ENCODE measurements at places on chromosomes 5 and 9.

- DNase-seq, result no peak
Observed at GRCh38 chr5:145840458-145841132, 5.5 kb upstream of the PRELID2 start.

- DNase-seq, result no peak
Observed at GRCh38 chr5:77266291-77266690, 55.8 kb downstream of the PDE8B start.

GRCh38 chr5:141923448-141924313 is at the start of gene DELE1:
Gene DELE1, plus strand, starts transcription at chr5:141923871. Its CDS starts 71 bp downstream, at chr5:141923942.
- DNase-seq, result peak; percentile 36

GRCh38 chr5:38892363-38892762 is 46.6 kb downstream of the OSMR start:
- DNase-seq, result no peak

GRCh38 chr9:31677877-31678276 is 706.6 kb upstream of the ACO1 start:
- no peak for DNase-seq

DNA sequence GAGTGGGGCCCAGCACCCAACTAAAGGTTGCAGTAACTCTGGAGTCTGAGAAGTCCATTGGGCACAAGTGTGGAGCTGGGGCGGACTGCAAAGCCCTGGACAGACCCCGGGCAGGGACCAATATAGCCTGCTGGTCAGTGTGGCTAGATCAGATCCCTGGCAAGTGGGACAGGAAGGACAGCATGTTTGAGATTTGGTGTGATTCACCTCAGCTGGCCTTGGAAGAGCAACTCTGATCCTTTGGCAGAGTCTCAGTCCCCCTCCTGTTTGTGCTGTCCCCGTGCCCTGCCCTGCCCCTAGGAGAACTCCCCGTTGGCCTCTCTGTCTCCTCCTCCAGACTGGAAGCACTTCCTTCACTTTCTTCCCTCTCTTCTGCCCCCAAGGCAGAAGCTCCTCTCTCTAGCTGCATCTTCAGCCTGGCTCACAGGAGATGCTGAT is 255.3 kb downstream of the FSTL4 start:
- DNase-seq, result no peak

DNA sequence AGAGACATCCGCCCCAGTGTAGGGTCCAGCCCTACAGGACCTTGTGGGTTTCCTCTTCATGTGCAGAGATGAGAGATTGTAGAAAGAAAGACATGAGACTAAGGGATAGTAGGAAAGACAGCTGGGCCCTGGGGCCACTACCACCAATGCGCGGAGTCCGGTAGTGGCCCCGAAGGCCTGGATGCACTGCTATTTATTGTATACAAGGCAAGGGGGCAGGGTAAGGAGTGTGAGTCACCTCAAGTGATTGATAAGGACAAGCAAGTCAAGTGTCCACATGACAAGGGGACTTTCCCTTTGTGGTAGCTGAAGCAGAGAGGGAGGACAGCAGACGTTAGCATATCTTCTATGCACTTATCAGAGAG is 6.2 kb upstream of the TMEM141 start:
- no peak for DNase-seq

DNA sequence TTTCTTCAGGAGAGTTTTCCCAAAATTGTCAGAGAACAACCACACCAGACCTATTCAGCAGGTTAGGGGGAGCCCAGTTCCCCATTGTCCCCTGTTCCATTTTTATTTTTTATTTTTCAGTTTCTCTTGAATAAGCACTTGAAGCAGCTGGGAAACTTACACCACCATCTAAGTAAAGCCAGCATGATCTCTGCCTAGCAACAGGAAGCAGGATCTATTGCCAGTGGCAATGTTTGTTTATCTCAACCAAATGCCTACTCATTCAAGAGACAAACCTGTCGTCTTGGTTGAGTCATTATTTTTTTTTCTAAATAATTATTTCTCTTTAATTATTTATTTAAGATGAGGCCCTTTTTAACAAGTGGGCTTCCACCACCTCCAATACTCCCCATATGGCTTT is 379.3 kb downstream of the PLK2 start:
- no peak for DNase-seq

- no peak for DNase-seq
Observed at GRCh38 chr9:127520941-127521918, 69.9 kb downstream of the LRSAM1 start.

DNA sequence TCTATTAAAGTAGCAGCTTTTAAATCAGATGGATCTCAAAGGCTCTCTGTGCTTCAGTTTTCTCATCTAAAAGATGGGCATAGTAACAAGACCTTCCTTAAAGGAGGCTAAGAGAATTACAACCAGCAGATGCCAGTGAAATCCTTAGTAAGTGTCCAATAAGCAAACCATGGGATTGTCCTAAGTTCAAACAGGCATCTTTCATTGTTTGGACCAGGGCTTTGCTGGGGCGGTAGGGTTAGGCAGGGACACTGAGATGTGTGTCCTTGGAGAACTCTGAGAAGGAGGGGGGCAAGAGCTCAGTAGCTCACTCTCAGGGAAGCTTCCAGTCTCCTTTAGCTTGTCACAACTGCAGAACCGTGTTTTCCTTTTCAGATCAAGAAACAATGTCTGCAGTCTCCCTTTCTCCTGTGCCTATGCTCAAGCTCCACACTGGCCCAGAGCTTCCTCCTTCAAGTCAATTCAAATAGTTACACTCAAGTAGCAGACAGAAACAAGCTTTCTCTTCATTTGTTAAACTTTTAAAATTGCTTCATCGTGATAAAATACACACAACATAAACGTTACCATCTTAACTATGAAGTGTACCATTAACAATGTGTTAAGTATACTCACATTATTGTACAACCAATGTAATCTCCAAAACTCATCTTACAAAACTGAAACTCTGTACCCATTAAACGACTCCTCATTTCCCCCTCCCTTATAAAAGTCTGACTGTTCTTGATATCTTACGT is 216.2 kb downstream of the PIK3R1 start:
- no peak for DNase-seq

DNA sequence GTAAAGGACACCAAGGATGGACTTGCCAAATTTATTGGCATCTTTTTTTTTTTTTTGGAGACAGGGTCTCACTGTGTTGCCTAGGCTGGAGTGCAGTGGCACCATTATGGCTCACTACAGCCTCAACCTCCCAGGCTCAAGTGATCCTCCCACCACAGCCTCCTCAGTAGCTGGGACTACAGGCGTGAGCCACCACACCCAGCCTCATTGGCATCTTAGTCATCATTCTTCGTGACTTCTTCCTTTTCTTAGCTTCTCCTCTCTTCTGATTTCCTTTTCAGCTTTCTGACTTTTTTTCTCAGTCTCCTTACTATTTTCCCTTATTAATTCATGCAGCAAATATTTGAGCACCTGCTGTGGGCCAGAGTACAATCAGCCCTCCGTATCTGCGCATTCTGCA is 6.1 kb downstream of the MAML1 start:
- DNase-seq, result no peak

DNA sequence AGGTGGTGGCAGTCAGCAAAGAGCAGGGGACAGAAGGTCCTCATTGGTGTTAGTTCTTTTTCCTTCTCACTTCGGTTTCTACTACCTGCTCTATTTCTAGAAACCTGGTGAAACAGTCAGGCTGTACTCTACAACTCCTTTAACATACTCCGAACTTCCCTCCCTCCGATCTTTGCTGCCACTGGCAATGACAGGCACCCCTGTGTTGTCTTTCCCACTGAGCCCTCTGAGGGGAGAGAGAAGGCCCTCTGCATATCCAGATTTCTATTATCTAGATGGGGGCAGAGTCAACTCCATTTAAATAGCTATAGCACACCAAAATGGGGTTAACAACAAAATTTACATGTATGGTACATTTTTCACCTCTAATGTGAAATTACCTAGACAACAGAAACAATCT is 123.7 kb downstream of the CDK5RAP2 start:
- no peak for DNase-seq

DNA sequence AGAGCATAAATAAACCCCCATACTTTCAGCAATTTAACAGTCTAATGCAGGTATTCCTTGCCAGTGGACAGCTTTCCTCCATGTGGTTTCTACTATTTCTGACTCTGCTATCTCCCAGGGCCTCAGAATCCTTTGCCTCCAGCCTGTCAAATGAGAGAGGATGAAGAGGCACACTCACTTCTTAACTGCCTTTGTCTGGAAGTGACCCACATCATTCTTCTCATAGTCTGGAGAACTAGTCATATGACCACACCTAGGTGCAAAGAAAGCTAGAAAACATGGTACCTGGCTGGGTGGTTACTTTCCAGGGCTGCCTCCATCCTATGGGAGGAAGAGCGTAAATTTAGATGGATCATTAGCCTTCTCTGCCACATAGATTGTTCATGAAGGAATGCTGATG is 22.5 kb downstream of the PALM2AKAP2 start:
- DNase-seq, result no peak

DNA sequence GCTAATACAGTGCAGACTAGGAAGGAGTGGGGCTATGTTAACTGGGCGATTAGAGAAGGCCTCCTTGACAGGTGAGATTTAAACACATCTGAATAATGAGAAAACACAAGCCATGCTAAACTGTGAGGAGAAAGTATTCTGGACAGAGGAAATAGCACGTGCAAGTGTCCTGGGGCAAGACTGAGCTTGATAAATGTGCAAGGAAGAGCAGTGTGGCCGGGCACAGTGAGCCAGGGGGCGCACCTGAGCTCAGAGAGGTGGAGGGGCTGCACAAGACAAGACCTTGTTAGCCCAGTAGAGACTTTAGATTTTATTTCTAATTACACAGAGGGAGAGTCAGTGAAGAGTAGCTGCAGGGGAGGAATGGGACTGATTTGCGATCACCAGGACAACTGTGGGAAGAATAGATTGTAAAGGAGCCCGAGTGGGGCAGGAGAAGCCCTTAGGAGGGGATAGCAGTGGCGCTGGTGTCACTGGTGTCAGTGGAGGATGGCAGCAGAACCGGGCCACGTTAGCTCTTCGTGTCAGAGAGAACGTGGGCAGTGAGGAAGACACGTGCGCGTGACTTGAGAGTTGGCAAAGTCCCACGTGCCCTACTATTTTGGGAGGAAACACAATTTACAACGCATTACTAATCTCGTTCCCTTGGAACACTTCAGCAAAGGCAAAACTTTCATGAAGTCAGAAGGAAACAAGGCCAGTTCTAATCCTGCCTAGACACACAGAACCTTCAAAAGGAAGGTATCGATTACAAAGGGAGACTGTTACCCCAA is 17.9 kb upstream of the C5orf47 start:
- DNase-seq, result no peak

DNA sequence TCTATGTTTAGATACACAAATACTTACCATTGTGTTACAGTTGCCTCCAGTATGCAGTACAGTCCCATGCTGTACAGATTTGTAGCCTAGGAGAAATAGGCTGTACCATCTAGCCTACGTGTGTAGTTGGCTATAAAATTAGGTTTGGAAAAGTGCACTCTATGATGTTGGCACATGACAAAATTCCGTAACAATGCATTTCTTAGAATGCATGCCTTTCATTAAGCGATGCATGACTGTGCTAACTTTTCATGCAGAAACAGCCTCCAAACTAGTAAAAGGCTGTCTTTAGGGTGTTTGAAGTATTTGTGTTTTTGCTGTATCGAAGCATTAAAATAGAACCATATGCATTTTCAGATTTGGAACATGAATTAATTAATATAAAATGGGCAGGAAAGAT is 157.9 kb downstream of the RMI1 start:
- no peak for DNase-seq

- DNase-seq, result no peak
Observed at GRCh38 chr5:142621227-142621626, 64.7 kb downstream of the FGF1 start.

DNA sequence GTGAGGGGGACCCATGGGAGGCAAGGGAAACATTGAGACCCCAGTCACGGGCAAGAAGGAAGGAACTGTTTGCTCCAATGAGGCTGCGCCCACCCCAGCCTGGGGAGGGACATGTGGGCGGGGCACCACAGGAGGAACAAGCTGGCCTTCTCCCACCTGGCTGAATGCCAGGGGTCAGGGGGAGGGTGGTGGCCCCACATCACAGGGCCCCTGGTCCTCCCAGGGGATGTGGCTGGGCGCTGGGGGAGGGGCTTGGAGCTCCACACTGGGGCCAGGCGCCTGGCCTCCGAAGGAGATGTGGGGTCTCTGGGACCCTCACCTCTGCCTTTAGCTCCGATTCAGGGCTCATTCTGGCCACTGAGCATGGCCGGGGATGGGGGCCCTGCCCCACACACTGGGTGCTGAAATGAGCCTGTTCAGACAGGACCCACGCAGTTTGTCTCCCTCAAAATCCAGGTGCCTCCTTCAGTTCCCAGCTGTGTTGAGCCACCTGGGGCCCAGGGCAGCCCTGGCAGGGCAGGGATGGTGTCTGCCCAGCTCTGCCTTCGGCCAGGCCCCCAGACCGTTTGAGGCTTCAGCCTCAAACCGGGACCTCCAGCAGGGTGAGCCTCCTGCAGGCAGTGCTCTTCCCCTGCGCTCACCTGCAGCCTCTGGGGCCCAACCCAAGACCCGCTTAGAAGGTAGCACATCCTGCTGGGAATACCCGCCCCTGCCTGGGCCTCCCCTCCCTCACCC is 33.2 kb upstream of the NOTCH1 start:
- DNase-seq, result no peak

GRCh38 chr9:124303762-124304161 is 46.0 kb downstream of the NEK6 start:
- DNase-seq, result peak; percentile 60

DNA sequence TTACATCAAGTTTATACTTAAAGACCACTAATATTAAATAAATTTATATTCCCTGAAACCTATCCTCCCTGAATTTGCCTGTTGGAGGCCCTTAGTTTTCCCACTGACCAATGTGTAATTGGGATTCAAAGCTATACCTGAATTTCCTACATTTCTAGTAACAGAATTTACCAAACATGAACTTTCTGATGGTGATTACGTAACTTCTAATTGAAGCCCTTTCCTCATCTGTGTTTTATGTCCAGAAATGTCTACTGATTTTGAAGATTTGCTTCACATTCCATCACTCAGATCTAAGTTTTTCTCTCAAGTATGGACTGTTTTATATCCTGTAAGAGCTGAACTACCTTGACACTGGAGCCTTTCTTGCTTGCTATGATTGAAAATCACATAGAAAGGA is 12.8 kb downstream of the ZFP62 start:
- no peak for DNase-seq

GRCh38 chr5:118605761-118606160 is 382.6 kb downstream of the DTWD2 start:
- DNase-seq, result no peak

DNA sequence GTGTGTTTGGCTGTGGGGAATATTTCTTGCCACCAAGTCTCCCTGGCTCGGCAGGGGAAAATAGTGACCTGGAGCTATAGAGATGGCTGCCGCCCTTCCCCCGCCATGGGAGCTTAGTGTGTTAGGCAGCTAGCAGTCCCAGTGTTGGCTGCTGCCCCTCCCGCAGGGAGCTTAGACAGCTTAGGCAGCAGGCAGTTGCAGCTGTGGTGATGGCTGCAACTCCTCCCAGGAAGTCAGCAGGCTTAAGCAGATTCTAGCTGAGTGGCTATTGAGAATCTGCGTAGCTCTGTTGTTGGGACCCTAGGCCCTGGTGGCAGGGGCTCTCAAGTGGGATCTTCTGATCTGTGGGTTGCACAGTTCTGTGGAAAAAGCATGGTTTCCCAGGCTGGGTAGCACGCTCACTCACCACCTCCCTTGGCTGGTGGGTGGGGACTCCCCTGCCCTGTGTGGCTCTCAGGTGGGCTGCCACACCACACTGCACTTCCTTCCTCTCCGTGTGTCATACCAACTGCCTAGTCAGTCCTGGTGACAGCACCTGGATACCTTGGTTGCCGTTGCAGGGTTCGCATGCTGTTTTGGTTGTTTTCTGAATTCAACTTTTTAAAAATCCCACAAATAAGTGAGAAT is 9.3 kb downstream of the OR1N2 start:
- no peak for DNase-seq
